ENCODE measurements at places on chromosomes 1 and 21.

DNA sequence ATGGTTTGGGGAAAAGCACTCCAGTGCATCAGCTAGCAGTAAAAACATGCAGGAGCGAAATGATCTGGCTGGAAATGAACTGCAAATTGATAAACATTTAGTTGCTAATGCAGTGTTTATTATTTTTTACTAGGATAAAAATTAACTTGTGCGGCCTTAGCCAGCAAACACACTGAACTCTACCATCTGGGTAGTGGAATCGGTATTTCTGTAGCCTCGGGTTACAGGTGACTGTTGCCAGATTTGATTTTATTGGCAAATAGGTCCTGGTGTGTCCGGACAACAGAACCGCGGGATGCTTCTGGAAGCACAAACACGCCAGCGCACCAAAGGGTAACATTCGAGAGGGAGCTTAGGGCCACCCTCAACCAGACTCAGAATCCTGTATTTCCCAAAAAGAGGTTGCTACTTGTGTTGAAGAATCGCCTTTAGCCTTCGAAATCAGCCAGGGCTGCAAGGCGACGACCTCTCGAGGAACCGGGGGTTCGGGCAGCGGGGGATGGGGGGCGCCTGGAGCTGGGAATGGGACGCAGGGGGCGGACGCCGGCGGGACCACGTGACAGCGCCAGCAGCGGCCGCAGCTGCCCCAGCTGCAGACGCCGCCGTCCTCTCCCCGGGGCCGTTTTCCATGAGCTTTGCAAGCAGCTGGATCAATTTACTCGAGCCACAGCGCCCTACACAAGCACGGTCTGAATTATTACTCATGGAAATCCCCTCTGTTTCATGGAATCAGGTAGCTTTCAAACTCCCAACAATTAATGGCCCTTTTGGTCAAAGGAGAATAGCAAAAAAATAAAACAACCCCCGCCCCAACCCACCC is 158.8 kb downstream of the TOMM20 start:
- H3K36me3 ChIP-seq, result no peaks in the 10 kb centered on the region
- H3K4me3 ChIP-seq, result peak overlapping the region; percentile 64
- peak; percentile 79 for DNase-seq
- H3K27me3 ChIP-seq, result no peaks in the 10 kb centered on the region
- peaks cover 48% of the 10 kb centered on the region for H3K4me1 ChIP-seq
- peak overlapping the region; percentile 82 for H3K27ac ChIP-seq

DNA sequence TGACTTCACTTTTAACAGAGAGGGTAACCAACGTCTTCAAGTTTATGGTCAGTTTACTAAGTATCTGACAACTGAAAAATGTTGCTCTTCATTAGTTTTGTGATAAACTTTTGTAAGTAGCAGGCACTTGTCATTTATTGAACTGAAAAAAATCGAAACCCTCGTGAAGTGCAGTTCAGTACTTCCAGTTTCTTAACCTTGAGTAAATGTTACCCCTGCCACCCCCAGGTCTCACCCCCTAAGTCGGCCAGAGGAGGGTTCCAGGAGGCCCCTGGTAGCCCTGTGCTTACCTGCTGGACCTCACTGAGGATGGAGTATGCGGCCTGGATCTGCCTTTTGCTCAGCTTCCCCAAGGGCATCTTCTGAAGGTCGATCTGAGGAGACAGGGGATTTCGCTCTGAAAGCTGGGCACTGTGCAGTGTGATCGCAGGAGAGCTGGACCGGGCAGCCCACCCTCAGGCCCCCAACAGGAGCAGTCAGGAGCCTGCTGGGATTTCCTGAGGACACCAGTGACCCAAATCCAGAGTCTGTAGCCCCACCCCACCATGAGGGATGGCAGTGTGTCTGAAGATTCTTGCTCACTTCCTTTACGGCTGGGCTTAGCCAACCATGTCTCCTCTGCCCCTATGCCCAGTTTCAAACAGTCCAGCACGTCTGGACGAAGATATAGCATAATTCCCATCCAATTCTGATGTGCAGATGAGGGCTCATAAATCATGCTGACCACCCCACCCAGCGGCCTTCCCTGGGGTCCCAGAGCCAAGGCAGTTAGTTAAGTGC is 37.6 kb downstream of the PARP1 start:
- H3K27ac ChIP-seq, result no peak overlapping the region
- H3K36me3 ChIP-seq, result peaks cover 18% of the 10 kb centered on the region
- no peak for DNase-seq
- H3K27me3 ChIP-seq, result no peaks in the 10 kb centered on the region
- no peaks in the 10 kb centered on the region for H3K4me1 ChIP-seq

- H3K27me3 ChIP-seq, result no peaks in the 10 kb centered on the region
- H3K36me3 ChIP-seq, result peaks cover 15% of the 10 kb centered on the region
- H3K27ac ChIP-seq, result no peak overlapping the region
- no peaks in the 10 kb centered on the region for H3K4me1 ChIP-seq
- DNase-seq, result no peak
These were observed 59.5 kb downstream of the S100B start for GRCh38 chr21:46545363-46545762.

GRCh38 chr21:45329261-45330074 is 41.8 kb upstream of the POFUT2 start:
- no peak for DNase-seq
- peaks cover 3% of the 10 kb centered on the region for H3K27me3 ChIP-seq
- H3K4me3 ChIP-seq, result peak overlapping the region; percentile 79
- peaks cover 35% of the 10 kb centered on the region for H3K4me1 ChIP-seq
- no peaks in the 10 kb centered on the region for H3K36me3 ChIP-seq
